ENCODE measurements at places on chromosomes 6 and 20. TPM values are rescaled to one million over a fixed set of nuclear protein-coding genes. Genes with fewer than 3 reads are reported as not detected.

- no peak for DNase-seq
These were observed 39.2 kb downstream of the LIN28B start for GRCh38 chr6:104995989-104996617.

GRCh38 chr20:56400001-56400640, 7.7 kb downstream of the CSTF1 start:
- DNase-seq = no peak

The NNAT gene
- total RNA-seq = 0.65 TPM

The CASP8AP2 gene
- total RNA-seq = 18.2 TPM

Data from posterior vena cava (tissue), 2 donors.